Brain pericyte (primary cell): ENCODE measurements at places on chromosomes 6 and 20.

GRCh38 chr20:52306477-52306876 lies 114.9 kb upstream of the ZFP64 start:
- DNase-seq = no peak

DNA sequence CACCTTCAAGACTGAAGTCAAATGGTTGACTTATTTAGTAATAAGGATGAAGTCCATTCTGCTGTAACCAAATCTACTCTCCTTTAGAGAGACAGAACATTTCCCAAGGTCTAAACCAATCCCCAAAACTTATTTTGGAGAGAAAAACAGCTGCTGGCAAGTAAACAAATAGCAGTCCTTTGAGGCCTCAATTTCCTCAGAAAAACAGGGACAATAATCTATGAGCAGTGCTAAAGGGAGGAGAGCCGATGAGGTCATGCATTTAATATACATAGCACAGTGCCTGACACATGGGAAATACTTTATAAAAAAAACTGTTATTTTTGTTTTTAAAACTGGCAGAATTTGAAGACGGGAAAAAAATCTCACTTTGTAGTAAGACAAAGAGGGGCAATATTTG lies 526.0 kb downstream of the EPM2A start:
- no peak for DNase-seq

DNA sequence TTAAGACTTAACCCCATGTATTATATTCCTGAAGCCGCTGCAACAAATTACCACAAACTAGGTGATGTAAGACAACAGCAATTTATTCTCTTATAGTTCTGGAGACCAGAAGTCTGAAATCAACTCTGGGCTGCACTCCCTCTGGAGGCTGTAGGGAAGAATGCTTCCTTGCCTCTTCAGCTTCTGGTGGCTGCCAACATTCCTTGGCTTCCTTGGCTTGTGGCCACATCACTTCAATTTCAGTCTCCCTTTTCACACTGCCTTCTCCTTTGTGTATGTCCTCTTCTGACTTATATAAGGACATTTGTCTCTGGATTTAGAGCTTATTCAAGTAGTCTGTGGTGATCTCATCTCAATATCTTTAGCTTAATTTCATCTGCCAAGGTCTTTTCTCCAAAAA lies 141.6 kb downstream of the DHX35 start:
- no peak for DNase-seq

DNA sequence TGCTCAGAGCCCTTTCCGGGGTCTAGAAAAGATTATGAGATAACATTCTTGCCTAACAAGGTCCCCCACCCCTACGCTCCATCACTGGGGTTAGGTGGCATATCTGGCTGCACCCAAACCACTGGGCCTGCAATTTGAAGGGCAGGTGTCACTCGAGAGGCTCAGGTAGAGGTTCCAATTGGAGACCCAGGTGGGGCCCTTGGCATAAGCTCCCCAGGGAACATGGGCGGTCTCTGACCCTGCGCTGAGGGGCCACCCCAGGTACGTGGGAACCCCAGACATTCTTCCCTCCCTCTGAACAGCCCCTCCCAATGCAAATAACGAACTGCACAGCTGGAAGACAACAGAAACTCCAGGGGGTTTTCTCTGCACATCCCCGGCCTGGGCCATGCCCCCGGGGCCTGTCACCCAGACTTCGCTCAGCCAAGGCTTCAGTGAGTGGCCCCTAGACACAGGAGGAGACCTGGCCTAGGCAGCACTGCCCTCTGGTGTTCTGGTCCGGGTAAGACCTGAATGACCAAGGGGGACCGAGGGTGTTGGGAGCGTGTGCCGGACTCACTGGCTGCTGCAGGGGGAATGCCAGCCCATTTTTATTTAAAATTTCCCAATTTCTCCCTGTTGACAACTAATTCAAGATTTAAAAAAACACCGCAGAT lies 47.5 kb downstream of the DSTN start:
- no peak for DNase-seq

GRCh38 chr6:157281570-157281969 lies 41.7 kb downstream of the TMEM242 start:
- DNase-seq = no peak
